ENCODE measurements at places on chromosomes 13 and 19.
A peak's percentile ranks its signal among the peaks of the same experiment; 100 is the strongest.

DNA sequence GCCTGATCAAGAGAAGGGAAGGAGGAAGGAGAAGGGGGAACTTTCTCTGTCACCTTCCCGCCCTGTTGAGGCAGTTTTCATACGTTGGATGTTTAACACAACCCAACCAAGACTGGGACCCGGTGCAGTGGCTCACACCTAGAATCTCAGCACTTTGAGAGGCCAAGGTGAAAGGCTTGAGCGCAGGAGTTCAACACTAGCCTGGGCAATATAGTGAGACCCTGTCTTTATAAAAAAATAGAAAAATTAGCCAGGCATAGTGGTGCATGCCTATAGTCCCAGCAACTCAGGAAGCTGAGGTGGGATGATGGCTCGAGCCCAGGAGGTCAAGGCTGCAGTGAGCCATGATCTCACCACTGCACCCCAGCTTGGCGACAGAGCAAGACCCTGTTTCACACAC, 59.4 kb upstream of the PEG3 start:
- DNase-seq: no peak

GRCh38 chr13:109401307-109401706, 385.1 kb downstream of the IRS2 start:
- DNase-seq: no peak

- peak; percentile 69 for DNase-seq
These were observed 18.8 kb downstream of the ZC3H4 start for GRCh38 chr19:47094557-47095475.

GRCh38 chr19:788983-789700, 8.1 kb upstream of the PTBP1 start:
- DNase-seq: no peak

GRCh38 chr19:7783991-7784423, 21.0 kb downstream of the CLEC4M start:
- DNase-seq: no peak

DNA sequence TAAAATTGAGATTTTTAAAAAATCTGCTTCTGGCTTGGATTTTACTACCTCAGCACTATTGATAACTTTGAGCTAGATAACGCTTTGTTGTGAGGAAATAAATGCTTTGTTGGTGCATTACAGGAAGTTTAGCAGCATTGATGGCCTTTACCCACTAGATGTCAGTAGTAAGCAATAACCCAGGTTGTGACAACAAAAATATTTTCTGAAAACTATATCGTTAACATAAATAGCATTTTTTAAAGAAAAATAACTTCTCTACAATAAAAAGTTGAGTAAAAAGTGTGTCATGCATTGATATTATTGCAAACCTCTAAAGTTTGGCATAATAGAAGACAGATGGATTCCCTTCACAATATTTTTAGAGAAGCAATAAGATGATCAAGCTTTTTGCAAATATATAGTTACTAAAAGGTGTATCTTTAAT, 1246.5 kb downstream of the UQCRFS1 start:
- DNase-seq: no peak

GRCh38 chr13:77698201-77699058, 943 bp downstream of the SLAIN1 start:
- peak; percentile 45 for DNase-seq

- no peak for DNase-seq
These were observed 762.1 kb upstream of the ARGLU1 start for GRCh38 chr13:107329991-107330390.

DNA sequence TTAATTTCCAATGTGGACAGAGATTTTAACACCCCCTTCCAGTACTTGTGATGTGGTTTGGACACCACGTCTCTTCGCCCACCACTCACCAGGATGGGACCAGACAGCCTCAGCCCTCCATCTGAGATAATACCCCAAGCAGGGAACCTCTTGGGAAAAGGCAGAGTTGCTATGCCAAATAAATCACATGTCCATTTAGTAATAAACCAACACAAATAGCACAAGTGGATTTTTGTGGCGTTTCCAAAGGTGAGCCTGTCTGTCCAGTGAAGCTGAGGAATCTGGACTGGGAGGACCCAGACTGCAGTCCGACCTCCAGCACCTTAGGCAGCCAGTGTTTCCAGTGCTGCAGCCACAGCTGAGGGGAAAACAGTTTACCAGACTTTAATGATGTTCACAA, 34.1 kb upstream of the GAS6 start:
- DNase-seq: no peak

- no peak for DNase-seq
These were observed 532.5 kb downstream of the DIAPH3 start for GRCh38 chr13:59631271-59631670.

- peak; percentile 13 for DNase-seq
These were observed 1210.1 kb downstream of the DIAPH3 start for GRCh38 chr13:58953638-58954037.

- no peak for DNase-seq
These were observed 107.1 kb downstream of the DACH1 start for GRCh38 chr13:71759651-71760511.

DNA sequence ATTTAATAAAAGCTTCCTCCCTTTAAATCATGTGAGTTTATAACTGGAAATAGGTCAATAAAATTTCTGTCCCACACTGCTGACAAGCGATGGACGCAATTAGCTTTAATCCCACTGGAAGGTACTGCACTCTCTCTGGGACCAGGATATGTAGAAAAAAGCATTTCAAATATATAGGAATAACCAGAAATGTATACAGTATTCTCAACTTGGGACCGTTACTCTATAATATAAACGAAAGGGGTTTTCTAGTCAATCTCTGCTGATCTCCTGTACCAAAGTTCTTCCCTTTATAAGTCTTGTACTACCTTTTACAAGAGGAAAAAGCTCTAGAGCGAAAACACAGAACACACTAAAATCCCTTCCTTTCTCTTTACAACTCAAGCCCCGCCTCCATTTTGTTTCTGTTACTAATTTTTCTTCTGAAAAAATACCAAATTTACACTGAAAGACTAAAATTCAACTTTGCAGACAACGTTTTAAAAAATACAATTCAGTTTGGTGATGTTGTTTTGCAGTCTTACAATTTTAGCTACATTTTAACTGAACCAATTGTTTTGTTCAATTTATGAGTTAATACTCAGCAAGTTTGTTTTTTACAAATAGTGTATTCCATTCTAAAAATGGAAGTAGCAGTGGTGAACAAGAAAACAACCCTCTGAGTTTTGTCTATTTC, 1.7 kb upstream of the USPL1 start:
- DNase-seq: no peak

- DNase-seq: no peak
These were observed 13.2 kb downstream of the PRR36 start for GRCh38 chr19:7860714-7861618.

DNA sequence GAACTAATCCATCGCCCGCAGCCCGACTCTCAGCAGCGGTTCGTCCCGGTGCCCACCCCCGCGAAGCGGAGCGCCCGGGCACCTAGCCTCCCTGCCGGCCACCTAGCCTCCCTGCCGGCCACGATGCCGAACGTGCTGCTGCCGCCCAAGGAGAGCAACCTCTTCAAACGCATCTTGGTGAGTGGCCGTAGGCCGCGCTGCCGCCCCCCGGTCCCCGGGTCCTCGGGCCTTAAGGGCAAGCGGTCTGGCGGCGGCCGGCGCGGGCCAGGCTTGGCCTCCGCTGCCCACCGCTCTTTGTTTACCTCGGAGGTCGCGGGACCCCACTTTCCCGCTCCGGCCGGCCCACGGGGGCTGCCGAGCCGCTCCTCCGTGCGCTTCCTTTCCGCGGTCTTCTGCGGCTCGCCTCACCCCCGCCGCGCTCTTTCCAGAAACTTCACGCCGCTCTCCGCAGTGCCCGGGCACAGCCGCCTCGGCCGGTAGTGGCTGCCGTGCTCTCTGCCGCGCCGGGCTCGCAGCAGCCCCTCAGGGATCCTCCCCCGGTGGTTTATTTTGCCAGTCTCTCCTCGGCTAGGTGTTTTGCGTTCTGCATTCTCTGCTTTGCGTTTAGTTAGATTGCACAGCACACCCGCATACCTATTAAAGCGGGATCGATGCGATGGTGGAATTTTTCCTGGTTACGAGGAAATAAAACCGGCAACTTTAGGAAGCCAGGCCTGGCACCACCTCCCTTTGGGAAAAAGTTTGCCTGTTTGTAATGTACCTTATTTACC, 524 bp downstream of the NAA16 start:
- DNase-seq: peak; percentile 56

- no peak for DNase-seq
These were observed 345.8 kb downstream of the TBC1D4 start for GRCh38 chr13:75136151-75136550.

DNA sequence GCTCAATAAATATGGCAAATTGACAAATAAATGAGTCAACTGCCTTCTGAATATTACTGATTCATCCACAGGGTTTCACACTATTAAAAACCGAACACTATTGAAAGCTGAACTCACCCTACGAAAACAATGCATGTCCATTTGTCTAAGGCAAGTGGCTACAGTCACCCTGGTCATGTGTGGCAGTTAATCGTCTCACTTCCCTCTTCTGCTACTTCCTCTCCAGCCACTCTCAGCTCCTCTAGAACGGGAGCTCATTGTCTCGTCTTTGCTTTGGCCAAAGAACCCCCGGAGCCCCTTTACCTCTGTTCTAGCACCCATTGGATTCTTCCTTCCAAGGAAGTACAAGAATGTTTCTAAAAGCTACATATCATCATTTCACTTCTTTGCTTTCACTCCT, 74.4 kb upstream of the ZNF599 start:
- DNase-seq: no peak

DNA sequence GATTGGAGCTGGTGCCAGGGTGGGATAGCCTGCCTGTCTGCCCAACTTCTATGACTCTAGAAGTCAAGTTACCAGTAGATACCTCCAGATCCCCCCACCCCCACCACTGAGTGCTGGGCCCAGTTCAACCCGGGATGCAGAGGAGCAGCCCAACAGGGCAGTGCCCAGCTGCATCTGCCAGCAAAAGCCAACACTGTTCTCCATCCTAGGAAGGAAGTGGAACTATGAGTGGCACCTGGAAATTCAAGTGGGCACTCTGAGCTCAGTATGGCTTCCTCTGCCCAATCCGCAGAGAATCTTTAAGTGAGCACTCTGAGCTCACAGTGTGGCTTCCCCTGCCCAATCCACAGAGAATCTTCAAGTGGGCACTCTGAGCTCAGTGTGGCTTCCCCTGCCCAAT, 14.2 kb downstream of the TUBGCP3 start:
- DNase-seq: no peak

DNA sequence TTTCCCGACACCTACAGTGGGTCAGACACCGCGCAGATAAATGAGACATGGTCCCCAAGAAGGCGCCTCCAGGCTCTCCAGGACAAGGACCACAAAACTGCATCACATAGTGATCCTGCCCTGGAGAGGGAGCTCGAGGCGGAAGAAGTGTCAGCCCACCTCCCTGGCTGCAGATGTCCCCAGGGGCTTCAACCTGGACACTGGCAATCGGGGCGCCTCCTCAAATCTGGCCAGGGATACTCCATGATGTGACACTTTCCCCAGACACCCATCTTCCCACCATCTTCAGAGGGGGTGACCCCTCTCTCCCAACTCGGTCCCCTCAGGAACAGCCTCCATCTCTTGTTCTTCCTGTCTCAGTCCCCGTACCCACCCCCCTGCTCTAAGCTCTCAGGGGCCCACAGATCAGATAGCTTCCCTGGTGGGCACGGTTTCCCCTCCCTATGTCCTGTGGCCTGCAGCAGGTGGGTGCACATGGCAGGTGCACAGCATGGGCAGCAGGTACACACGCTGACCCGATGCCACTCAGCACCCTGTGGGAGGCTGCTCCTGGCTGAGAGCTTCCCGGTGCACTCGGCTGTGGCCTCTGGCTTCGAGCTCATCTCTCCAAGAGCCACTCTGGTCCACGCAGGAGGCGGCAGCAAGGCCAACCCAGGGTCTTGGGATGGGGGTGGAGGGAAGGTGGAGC, 61.2 kb downstream of the PEPD start:
- no peak for DNase-seq

DNA sequence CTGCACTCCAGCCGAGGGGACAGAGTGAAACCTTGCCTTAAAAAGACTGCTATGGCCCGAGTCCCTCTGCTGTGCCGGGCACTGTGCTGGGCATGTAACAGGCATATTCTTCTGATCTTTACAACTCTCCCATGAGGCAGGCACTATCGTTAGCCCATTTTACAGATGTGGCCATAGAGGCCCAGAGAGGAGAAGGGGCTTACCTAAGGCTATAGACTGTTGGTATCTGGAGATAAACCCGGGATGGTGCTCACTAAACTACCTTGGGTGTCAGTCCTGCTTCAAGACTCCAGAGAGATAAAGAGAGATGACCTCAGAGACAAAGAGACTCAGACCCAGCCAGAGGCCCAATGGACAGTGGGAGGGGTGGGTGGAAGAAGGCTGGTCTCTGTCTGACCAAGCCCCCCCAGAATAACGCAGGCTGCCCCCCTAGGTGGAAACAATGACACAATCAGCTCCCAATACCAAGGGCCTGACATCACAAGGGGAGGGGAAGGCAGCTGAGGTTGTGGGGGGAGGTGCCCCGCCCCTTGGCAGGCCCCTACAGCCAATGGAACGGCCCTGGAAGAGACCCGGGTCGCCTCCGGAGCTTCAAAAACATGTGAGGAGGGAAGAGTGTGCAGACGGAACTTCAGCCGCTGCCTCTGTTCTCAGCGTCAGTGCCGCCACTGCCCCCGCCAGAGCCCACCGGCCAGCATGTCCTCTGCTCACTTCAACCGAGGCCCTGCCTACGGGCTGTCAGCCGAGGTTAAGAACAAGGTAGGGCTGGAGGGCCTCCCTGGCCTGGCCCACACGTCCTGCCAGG, at the start of gene CNN1:
CNN1 (plus strand) TSS at position 620 of the 805 bp plus-strand sequence; CDS start at position 697, 77 bp downstream.
- peak; percentile 23 for DNase-seq

DNA sequence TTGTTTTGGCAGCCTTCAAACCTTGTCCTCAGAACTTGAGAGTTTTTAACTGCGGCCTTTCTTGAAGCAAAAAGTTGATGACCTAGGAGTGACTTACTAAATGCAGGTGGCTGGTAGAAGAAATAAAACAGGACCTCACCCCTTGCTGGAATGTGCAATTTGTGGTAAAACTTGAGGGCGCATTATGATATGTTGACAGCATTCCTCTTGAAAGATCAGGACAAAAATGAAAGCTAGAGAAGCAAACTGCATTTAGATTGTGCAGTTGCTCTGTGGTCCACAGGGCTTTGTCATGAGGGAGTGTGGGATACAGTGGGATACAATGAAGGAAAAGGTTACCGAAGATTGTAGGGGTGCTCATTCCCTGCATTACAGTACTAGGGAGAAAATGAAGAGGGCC, 504.2 kb downstream of the GPC6 start:
- DNase-seq: no peak

All from GM10248 (cell line).